ENCODE measurements at places on chromosomes 16 and 17.

- no peak for DNase-seq
Observed at GRCh38 chr17:61280338-61280737, 119.3 kb upstream of the TBX2 start.

GRCh38 chr17:80265205-80266068, 4.8 kb downstream of the RNF213 start:
- DNase-seq: no peak

GRCh38 chr17:50382931-50383330, 9.9 kb downstream of the EME1 start:
- no peak for DNase-seq

GRCh38 chr17:42378359-42378958, 9.8 kb downstream of the STAT3 start:
- no peak for DNase-seq
